ENCODE measurements at places on chromosomes 16 and 17. TPM values are rescaled to one million over a fixed set of nuclear protein-coding genes. Genes with fewer than 3 reads are reported as not detected.

The ZKSCAN2 gene
- 3.1 TPM for polyA plus RNA-seq

The ASGR2 gene
- polyA plus RNA-seq: not detected

The YBX2 gene
- polyA plus RNA-seq: not detected

The CHST5 gene
- polyA plus RNA-seq: not detected

The C16orf96 gene
- polyA plus RNA-seq: not detected

The FGF11 gene
- 0.63 TPM for polyA plus RNA-seq

DNA sequence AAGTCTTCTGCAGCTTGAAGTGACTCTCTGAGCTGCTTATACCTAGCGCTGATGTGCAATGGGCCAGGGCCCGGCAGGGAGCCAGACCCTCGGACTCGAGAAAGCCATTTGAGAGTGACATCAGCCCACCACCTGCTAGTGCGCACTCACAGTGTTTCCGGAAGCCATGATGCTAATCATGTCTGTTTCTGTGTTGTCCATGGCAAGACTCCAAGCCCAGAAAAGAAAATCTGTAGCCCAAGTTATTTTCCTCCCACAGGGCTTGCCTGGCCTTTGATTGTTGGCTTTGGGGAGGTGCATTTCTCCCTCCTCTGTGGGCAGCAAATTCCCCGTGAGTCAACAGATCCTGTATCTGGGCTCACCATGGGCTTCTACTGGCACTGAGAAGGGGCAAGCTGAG, 1.8 kb upstream of the CDRT4 start:
- no peak for DNase-seq

DNA sequence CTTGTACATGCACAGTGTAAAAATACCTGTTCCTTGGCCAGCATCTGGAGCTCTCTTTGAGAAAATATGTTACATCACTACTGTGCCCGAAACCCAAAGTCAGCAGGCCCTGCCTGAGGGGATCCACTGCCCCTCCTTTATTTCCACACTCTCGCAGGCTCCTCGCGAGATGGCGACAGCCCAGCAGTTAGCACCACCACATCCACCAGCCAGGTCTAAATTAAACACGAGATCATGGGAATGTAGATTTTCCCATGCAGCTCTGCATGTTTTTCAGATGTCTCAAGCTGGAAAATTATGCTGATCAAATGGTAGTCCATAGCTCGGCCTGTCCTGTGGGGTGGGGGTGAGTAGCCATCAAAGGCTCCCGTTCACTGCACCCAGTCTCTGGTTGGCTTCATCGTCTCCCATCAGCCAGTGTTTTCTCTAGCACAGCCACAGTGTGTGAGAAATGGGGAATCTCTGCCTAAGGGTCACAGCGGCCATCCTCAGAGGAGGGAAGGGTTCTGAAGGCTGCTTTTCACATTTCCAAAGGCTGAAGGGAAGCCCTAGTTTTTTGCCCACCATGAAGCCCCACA, 34.7 kb downstream of the EPN2 start:
- no peak for DNase-seq

GRCh38 chr16:57435838-57436237, 11.3 kb downstream of the CIAPIN1 start:
- no peak for DNase-seq

DNA sequence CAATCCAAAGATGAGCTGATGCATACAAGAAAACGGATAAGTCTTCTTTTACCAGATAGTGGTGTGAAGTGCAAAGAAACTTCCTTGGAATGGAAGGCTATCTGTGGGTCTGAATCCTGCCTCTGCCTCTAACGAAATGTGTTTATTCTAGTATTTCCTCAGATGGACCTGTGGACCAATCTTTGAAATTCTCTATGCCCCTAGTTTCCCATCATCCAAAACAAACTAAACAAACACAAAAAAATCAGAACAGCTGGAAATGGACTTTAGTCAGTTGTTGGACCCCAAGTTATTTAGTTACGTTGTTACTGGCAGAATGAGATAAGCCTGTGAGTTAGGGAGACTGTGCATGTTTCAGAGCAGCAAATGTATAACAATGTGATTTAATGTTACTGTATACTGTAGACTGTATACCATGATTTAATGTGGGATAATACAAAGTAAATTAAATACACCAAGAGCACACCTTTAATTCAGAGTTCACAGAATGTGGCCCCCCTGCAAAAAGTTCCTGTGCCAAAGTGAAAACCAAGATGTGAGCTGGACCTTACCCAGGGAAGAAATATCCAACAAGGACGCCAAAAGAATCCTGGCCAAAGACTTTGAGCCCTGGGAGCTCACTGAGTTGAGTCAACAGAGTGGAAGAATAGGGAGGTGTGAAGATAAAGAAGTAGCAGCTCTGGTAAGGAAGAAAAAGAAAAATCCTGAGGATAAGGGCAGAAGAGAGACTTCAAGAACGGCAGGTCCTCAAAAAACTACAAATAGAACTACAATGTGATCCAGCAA, 255.2 kb downstream of the CNTNAP4 start:
- no peak for DNase-seq

DNA sequence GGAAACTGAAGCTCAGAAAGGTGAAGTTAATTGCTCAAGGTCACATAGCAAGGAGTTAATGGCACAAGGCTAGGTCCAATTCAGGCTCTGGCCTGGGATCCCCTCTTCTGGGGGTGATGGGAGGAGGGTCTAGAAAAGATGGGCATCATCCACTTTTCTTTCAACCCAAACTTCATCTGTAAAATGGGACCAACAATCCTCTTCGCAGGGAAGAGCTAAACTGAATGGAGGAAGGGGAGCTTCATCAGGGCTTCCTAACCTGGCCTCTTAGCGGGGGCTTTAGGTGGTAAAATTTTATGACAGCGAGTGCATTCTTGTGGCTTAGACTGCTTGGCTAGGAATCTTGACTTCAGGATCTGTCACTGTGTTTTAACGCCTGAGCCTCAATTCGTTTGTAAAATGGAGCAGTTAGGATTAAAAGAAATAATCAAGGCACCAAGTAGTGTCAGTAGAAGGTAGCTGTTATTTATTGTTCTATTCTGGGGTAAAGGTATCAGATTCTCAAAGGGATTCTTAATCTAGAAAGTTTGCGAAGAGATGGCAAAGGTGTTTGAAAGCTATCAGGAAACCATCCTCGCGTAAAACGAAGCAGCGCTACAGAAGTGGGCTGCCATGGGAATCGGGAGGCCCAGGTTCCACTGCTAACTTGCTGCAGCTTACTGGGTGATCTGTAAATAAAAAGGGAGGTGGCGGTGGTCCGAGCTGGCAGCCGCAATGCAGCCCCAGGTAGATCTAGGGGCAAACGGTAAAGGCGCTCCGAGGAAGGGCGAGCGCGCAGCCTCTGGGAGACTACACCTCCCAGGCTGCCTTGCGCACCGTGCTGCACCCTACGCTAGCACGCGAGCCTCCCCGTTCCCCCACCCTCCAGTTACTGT, 1.5 kb upstream of the SRCAP start:
- no peak for DNase-seq

DNA sequence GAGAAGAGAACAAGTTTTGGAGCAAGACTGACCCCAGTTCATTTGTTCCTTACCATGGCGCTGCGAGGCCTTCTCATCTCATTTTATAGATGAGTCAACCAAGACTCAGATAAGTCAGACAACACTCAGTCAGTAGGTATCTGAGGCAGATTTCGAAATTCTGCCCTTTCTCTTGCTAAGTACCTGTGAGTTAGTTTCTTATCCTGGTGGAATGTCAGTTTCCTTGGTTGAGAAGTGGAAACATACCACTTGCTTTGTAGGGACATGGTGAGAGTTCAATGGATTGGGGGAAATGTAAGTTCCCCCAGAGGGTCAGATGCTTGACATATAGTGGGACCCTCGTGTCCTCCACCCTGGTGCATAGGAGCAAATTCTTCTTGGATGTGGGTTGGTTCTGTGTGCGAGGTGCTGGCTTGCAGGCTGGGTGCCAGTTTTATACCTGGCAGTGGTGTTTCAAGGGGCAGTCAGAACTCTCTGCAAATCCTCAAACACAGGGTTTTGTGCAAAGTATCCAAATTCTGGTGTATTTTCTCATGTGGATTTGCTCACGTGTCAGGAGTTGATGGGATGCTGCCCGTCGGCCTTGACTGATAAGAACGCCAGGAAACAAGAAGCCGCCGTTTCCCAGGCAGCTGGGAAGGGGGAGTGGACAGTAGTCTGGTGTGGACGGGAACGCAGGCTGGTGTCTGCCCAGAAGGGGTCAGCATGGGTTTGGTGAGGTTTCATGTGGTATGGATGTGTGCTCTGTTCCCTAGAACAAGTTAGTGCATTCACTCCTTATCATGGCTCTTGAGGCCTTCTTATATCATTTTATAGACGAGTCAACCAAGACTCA, 61.1 kb upstream of the CIBAR2 start:
- DNase-seq: peak; percentile 71

GRCh38 chr16:23027386-23027785, 121.9 kb downstream of the USP31 start:
- no peak for DNase-seq

DNA sequence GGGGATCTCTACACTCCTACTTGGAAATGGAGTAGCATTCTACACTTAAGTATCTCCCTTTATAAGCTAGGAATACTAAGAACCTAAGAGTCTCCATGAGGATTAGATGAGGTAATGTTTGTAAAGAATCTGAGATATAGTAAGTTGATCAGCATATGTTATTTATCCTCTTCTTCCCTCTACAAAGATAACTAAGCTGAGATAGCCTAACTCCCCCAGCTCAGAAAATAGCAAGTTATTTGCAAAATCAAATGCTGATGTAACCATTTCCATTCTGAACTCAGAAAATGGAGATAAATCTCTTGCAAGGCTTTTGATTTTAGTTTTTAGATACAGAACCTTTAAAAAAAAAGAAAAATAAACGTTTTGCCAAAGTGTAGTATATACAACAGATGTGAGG, 526.0 kb downstream of the MAF start:
- DNase-seq: no peak

- no peak for DNase-seq
Measured at GRCh38 chr17:17175917-17176316, 30.2 kb downstream of the PLD6 start.

- no peak for DNase-seq
Measured at GRCh38 chr16:20844588-20844987, 38.3 kb downstream of the REXO5 start.

DNA sequence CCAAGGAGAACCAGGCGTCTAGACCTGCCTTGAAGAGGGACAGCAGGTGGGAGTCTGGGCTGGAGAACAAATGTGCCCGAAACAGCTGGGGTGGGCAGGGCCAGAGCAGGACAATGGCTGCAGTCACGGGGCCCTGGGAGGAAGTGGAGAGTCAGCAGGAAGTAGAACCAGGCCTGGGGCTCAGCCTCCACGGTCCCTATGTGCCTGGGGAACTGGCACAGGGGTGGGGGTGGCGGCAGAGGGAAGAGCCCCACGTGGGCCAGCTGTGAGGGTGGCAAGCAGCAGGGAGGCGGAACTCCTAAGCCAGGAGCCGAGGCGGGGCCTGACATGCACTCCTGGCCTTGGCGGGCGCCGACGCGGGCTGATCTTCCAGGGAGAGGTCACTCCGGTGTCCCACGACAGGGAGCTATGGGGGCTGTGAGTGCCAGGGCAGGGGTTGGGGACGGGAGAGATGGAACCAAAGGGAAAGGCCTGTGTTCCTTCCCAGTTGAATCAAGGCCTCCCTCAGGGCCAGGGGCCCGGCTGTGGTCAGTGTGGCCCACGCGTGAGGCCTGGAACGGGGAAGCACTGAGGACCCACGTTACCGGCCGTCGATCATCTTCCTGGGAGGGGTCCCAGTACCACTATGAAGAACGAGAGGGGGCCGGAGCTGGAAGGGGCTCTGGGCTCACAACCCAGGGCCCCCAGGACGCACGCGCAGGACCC, 42.7 kb downstream of the TIMM22 start:
- no peak for DNase-seq

DNA sequence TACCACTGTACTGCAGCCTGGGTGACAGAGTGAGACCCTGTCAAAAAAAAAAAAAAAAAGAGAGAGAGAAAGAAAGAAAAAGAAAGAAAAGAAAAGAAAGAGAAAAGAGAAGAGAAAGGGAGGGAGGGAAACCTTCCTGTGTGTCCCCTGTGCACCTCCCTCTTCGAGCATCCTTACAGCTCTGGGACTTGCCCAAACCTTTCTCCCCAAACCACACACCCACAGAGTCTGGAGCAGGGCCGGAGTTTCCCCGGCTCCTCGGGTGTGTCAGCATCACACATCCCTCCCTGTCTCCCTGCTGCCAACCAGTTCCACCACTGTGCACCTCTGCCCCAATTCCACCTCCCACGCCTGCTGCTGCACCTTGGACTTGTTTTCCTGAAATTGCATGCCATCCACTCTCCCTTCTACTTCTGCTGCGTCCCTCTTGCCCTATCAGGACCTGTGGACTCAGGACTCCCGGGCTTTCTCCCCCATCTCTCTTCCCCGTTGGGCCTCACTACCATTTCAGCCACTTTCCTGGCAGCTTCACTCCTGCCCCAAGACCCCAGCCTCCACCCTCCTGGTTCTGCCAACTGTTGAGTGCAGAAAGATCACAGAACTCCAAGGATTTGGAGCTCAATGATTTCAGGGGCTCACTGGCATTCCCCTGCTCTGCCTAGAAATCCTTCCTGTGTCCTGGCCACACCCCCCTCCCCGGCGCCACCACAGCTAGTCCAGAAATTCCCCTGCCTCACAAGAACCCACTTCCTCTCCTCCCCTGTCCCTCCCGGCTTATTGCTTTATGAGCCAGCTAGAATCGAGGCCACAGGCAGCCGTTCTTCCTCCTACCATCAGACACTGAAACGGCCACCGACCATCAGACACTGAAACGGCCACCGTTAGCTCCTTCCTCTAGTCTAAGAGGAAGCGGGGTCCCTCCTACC, 3.7 kb upstream of the CDK3 start:
- DNase-seq: no peak

GRCh38 chr16:77745972-77746371, 23.7 kb downstream of the NUDT7 start:
- DNase-seq: peak; percentile 38

GRCh38 chr17:13753154-13753553, 151.4 kb upstream of the HS3ST3A1 start:
- no peak for DNase-seq

DNA sequence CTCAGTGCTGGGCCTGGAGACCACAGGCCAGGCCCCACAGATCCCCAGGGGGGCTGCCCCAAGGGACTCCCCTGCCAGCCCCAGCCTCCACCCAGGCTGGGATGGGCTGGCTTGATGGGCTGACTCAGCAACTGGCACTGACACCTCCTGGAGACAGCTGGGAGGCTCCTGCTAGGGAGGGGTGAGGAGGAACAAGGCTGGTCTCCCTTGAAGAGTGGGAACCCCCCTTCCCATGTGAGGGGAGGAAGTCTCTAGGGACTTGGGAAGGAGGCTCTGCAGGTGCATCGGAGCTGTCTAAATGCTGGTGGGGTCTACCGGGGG, 10.4 kb downstream of the NHERF1 start:
- no peak for DNase-seq

- no peak for DNase-seq
Measured at GRCh38 chr17:30599428-30600059, 122.3 kb downstream of the GOSR1 start.

DNA sequence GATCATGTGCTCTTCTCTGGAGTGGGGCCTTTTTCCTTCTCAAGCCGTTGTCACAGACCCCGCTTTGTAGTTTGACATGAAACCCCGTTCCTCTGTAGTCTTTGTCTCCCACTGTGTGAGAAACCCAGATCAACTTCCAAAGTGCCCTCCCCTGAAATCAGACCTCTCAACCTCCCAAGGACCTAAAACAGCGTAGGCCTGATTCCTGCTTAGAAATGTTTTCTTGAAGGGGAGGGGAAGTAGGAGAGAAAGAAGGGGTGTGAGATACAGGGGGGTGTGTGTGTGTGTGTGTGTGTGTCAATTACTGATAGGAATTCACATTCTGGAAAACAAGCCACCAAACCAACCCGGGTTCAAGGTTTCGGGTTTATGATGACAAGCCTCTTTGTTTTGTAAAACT, 1.4 kb downstream of the UBE2O start:
- DNase-seq: no peak

Data from AG04450 (cell line).